ENCODE measurements at places on chromosomes 1 and 21.
A peak's percentile ranks its signal among the peaks of the same experiment; 100 is the strongest.

GRCh38 chr1:44301442-44301841, 53.6 kb downstream of the ERI3 start:
- no peak for DNase-seq

- DNase-seq, result no peak
These were observed 39.2 kb downstream of the MAB21L3 start for GRCh38 chr1:116150368-116150767.

GRCh38 chr1:229596925-229597699, 28.8 kb downstream of the TAF5L start:
- peak; percentile 67 for DNase-seq

- no peak for DNase-seq
These were observed 3.0 kb downstream of the FBLIM1 start for GRCh38 chr1:15761366-15762128.

GRCh38 chr1:241615043-241615974, 24.9 kb downstream of the CHML start:
- no peak for DNase-seq

DNA sequence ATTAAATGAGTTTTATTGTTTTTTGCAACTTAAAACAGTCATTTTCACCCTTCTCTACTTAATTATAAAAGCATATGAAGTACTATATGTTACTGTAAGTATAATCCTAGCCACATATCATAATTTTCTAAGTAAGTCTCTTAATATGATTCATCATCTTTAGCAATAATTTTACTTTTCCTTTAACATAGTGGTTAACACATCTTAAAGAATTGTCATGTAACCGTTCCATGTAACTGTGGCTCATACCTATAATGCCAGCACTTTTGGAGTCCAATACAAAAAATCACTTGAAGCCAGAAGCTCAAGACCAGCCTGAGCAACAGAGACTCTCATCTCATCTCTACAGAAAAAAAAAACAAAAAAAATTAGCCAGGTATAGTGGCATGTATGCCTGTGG, 260.6 kb upstream of the DUSP10 start:
- no peak for DNase-seq
